Stimulated activated CD8-positive, alpha-beta memory T cell treated with anti-CD3 and anti-CD28 coated beads, Interleukin-15, amount 100 ng/mL, for 4 hours (primary cell): ENCODE measurements at places on chromosomes 3 and 15.

DNA sequence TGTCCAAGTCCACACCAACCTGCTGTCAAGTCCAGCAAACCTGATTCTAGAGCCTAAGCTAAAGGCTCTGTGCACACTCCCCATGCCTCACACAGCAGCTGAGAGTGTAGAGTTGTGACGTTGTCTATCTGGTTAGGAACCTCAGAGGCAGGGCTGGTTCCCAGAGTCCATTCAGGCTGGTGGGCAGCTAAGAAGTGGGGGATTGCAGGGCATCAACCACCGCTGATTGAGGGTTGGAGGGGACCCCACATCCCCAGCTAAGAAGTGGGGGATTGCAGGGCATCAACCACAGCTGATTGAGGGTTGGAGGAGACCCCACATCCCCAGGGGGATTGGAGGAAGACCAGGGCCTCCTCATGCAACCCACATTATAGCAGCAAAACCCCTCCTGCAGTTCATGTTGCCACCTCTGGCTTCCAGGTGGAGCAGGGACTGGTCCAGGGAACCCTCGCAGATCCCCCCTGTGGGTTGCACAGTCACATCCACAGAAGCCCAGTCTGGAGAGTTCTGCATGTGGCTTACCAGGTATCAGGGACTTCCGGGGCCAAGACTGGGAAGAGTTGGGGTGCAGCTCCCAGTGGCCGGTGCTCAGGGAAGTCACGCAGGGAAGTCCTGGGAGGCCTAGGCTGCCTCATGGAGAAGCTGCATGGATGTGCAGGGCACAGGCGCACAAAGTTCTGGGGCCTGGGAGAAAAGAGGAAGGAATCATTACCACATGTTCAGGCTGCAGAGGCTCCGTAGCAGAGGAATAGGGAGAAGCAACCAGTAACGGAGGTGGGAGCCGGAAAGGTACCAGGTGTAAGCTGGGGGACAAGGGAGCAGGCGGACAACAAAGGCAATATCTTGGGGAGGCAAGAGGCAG, 71.4 kb upstream of the PCSK6 start:
- DNase-seq, result no peak

GRCh38 chr3:8736436-8736835, 2.8 kb downstream of the CAV3 start:
- no peak for DNase-seq

GRCh38 chr3:108228286-108228685, 6.1 kb upstream of the IFT57 start:
- DNase-seq, result no peak

GRCh38 chr3:164459521-164460151, 618.7 kb downstream of the SI start:
- no peak for DNase-seq

- DNase-seq, result no peak
Observed at GRCh38 chr3:7754653-7755441, 746.8 kb upstream of the LMCD1 start.

- no peak for DNase-seq
Observed at GRCh38 chr3:45029661-45030060, 3.6 kb downstream of the CLEC3B start.

DNA sequence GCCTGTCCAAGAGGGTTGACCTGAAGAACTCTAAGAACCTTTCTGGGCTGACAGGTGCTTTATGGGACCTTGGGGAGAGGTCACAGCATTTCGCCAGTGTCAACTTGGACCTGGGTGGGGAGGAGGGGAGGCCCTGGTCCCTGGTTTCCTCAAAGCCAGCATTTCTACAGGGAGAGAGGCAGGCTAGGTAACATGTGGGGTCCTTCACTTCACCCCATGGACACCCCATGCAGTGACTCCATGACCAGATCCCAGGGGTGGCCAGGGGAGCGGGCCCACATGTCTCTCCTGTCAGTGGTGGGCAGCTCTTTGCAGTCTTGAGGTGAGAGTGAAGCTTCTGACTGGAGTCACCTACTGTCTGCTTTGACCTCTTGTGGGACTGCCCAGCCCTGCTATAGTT, 35.8 kb downstream of the GOLGA6L10 start:
- no peak for DNase-seq

DNA sequence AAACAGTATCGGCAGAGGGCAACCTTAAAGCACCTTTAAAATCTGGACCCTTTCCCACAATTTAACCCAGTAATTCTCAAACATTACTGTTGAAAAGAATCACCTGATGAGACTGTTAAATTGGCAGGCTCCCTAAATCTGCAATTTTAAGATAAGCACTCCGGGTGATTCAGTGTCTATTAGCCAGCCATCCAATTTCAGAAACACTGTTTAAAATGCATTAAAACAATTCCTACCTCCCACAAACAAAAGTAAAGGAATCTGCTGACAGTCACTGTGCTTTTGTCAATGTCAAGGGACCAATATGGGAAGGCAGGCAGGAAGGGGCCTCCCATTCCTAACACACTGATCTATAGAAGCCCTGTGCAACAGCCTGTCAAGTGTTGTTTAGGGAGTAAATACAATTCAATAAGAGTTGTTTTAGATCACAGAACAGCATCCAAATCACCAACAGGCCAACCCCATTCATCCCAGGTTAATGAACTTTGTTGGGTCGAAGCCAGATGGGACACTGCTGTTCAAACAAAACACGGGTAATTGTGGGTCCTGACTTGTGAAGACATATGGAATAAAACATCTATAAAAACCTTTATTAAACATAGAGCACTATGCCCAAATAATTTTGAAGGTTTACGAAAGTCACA, 21.4 kb downstream of the SIAH2 start:
- DNase-seq, result no peak

DNA sequence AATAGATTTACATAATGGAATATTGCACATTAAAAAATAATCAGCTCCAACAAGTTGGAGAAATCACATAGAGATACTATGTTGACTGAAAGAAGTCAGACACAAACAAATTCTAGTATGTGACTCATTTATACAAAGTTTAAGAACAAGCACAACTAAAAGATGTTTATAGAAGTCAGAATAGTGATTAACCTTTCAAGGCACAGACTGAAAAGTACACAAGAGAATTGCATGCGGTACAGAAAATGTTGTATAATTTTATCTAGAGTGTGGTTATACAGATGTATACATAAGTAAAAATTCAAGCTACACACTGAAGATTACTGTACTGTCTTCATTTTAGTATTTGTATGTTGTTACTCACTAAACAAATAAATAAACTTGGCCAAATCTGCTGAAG, 19.3 kb upstream of the ATOSA start:
- no peak for DNase-seq

GRCh38 chr15:94791008-94791407, 559.6 kb downstream of the MCTP2 start:
- no peak for DNase-seq

DNA sequence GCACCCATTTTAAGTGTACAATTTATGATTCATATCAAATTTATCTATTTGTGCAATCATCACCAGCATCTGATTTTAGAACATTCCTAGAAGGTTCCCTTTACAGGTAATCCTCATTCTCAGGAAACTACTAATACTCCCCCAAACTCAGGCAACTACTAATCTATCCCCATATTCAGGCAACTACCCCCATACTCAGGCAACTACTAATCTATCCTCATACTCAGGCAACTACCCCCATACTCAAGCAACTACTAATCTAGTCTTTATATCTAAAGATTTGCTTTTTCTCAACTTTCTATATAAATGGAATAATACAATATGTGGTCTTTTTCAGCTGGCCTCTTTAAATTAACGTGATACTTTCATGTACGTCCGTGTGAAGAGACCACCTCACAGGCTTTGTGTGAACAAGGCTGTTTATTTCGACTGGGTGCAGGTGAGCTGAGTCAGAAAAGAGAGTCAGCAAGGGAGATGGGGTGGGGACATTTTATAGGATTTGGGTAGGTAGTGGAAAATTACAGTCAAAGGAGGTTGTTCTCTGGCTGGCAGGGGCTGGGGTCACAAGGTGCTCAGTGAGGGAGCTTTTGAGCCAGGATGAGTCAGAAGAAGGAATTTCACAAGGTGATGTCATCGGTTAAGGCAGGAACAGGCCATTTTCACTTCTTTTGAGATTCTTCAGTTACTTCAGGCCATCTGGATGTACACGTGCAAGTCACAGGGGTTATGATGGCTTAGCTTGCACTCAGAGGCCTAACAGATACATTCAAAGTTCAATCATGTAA, 1444.5 kb upstream of the CADM2 start:
- no peak for DNase-seq

DNA sequence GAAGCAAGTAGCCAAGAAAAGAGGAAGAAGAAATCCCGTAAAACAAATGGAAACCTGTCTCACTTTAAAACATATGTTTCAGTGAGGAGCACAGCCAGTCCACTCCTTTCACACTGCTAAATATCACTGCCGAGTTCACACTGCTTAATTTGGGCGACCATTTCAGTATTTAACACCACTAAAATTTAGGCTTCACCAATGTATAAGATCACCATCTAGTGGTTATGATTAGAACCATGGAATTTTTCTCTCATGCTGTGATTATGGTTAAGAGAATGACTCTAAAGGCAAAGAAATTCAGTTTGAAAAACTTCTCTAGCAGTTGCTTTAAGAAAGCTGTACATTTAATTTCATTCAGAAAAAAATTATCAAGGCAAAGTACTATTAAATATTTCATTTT, 16.6 kb downstream of the SLC4A7 start:
- DNase-seq, result no peak

GRCh38 chr3:25686766-25687165, 22.1 kb upstream of the TOP2B start:
- no peak for DNase-seq

DNA sequence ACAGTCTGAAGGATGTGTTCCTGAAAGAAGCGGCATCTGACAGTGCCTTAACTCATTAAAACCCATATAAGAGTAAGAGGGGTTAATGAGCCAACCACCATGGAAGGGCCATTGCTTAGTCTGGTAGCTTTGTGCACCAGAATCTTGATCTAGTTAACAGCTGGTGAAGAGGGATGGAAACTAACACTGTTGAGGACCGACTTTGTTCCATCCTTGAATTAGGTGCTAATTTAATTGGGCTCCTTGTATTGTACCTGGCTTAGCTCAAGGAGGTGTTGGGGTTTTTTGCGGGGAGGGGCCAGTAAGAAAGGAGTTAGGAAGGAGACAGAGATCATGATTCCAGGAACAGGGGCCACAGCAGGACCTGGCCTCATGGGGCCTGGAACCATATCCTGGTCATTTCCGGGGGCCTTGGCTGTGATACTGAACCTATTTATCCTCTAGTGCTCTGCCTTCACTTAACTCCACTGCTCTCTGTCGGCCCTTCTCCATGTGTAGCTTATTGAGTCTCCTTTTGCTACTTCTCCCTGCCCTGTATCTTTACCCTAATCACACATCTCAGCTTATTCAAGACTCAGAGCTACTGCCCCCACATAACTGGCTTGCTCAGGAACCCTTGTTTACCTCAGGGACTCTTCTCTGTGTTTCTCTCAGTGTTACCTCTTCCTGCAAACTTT, 93.0 kb downstream of the RPL22L1 start:
- no peak for DNase-seq

- no peak for DNase-seq
Observed at GRCh38 chr3:52783211-52783555, 5.8 kb downstream of the ITIH1 start.

GRCh38 chr3:43621656-43622432, at the start of gene ANO10:
Gene ANO10 (minus strand): TSS chr3:43622011. CDS start chr3:43605852, 16,159 bp downstream.
- DNase-seq, result peak; percentile 84

DNA sequence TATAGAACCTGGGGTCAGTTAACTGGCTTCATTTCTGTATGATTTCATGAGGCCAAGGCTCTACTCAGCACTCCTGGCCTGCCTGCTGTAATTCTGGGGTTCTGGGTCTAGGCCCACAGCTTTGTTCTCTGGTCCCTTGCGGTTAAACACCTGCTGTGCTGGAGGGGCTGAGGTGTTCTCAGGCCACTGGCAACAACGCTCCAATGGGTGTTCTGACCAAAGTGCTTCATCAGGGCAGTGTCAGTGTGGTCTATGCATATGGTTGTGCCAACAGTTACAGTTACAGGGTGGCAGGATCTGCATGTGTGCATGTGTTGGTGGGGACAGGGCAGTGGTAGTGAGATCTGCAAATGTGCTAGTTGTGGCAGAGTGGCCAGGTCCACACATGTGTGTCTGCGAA, 64.1 kb upstream of the GMNC start:
- DNase-seq, result no peak

- DNase-seq, result no peak
Observed at GRCh38 chr15:41958002-41958420, 14.3 kb downstream of the EHD4 start.

GRCh38 chr3:112806903-112807302, 39.8 kb downstream of the CD200R1L start:
- no peak for DNase-seq

GRCh38 chr15:78454992-78455391, 17.0 kb downstream of the IREB2 start:
- no peak for DNase-seq

DNA sequence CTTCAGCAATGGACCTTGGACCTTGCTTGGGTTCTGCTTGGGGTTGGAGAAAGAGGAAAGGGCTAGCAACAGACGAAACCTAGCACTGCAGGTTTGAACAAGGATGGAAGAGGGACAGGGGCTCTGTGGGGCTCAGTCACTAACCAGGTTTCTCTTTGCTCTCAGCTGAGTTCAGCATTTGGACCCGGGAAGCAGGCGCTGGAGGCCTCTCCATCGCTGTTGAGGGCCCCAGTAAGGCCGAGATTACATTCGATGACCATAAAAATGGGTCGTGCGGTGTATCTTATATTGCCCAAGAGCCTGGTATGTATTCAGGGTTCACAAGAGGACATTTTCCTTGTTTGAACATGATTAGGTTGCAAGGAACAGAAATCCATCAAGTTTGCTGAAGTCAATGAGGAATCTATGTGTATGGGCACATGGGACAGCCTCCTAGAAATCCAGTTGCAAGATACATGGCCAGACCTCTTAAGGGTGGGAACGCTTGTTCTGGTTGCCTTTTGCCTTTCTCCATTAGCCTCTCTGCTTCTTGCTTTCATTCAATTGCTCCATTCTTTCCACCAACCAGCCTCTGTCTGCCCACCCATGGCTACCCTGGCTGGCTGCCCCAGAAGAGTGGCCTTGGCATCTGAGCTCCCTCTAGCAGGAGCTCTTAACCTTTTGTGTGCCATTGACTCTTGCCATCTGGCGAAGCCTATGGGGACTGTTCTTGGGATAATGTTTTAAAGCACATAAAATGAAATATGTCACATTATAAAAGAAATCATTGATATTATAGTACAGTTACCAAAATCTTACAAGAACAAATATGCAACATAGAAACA, 55.9 kb downstream of the DNASE1L3 start:
- no peak for DNase-seq

GRCh38 chr3:25663869-25664811, 567 bp downstream of the TOP2B start:
- DNase-seq, result peak; percentile 52

GRCh38 chr15:33964665-33965040, 3.6 kb upstream of the CHRM5 start:
- no peak for DNase-seq

GRCh38 chr3:132979606-132980005, 58.6 kb upstream of the TMEM108 start:
- no peak for DNase-seq
